ENCODE measurements at places on chromosomes 16 and 17.

GRCh38 chr17:260031-260791 is 78.8 kb upstream of the DOC2B start:
- no peak for DNase-seq

- DNase-seq: no peak
These were observed 103.4 kb upstream of the IRX3 start for GRCh38 chr16:54389836-54390494.

DNA sequence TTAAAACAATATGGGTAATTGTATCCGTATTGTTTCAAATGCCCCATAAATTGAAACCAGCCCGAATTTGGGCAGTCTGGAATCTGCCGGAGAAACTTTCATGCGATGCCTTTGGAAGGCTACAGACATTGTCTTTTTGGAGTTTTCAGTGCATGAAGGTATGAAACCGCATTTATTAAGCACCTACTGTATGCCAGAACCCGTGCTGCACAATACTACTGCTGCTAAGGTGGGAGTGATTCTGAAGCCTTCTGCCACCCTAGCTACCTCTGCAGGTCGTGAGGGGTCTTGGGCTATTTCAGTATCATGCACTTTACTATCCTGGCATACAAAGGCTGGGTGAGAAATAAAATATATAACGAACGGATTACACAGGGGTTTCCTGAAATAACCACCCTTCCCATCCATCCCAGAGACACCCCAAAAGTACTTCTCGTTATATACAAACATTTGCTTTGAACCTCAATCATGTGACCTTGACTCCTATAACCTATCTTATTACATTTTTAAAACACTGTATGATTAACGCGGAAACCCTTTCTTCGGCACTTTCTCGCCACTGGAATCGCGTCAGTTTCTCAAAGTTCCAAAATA is 1.0 kb upstream of the MSI2 start:
- no peak for DNase-seq

- no peak for DNase-seq
These were observed 1.8 kb downstream of the RNF43 start for GRCh38 chr17:58415371-58416055.

DNA sequence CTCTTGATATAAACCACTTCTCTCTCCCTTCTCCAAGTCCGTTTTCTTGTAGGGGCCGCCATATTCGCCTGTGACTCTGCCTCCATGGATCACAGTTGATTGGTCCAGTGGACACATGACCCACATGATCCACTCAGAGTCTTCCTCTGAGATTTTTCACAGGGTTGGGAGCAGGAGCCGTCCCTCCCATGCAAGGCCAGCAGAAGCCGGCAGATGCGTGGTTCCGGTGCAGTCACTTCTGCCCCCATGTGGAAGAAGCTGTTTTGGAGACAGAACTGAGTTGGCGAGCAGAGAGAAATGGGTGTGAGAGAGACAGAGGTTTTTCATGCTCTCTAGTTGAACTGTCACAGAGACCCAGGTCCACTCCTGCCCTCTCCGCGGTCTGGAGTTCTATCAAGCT is 83.3 kb downstream of the C16orf95 start:
- peak; percentile 51 for DNase-seq
